Fibroblast of the aortic adventitia (primary cell): ENCODE measurements at places on chromosomes 6 and 20. TPM values are rescaled to one million over a fixed set of nuclear protein-coding genes. Genes with fewer than 3 reads are reported as not detected.
A peak's percentile ranks its signal among the peaks of the same experiment; 100 is the strongest.

DNA sequence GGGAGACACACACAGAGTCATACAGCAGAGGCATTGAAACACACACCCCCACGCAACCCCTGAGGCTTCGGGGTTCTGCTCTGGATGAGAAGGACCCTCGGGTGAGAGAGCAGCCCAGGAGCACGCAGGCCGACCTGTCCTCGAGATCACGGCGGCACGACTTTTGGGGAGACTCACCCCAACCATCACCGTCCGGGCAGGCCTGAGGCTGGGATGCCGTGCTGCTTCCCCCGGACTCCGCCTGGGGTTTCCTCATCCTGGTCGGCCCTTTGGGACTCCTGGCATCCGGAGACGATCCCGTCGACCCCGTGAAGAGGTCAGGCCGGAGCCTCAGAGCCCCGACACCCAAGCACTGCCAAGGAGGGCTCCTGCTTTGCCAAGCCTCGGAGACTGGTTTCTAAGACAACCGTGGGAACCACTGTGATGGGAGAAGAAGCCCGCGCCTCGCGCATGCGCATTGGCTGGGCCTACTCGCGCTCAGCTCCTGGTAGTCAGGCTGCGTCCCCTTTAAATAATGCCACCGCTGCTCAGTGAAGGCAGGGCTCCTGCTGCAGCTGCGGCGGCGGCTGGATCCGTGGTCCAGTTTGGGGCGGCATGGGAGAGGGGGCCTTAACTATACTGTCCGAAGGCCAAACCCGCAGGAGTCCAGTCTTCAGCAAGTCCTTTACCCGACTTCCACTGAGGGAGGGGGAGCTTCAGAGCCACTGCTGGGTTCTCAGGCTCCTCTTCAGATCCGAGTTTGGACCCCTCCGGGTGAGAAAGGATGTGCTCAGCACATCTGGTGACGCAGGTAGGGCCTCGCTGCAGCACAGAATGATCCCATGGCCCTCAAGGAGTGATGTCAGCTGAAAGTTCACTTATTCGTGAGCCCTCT lies 171.4 kb upstream of the ZNF337 start:
- peak; percentile 66 for DNase-seq

- DNase-seq, result no peak
Measured at GRCh38 chr6:33142501-33143070, 49.7 kb downstream of the COL11A2 start.

DNA sequence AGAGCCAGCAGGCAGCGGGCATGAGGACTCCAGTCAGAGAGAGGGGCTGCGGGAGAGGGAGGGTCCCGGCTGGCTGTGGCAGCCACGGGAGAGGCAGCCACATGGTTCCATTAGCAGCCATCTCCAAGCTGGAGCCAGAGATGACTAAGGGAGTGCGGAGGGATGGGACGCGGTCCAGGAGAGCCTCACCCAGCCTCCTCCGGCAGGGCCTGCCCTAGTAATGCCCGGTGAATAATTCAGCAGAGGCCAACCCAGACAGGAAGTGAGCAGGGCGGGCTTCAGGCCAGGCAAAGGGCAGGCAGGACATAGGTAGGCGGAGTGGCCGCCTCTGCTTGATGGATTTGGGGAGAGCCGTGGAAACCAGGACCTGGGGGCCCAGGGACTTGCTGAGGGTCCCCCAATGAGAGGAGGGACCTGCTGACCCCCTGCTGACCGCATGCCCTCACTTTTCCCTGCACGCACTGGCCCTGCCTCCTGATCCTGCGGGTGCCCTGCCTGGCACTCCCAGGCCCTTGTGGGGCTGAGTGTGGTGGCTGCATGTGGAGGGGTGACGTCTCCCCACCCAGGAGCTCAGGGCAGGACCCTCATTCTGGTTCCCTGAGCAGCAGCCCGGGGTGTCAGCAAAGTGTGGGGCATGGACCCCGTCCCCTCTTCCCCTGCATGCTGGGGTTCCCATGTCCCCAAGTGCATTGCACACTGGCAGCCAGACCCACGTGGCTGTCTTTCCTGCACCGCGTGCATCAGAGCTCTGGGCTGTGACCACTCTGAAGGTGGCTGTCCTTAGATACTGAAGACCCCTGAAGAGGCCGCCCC lies 51.8 kb upstream of the SLCO4A1 start:
- DNase-seq, result peak; percentile 77

DNA sequence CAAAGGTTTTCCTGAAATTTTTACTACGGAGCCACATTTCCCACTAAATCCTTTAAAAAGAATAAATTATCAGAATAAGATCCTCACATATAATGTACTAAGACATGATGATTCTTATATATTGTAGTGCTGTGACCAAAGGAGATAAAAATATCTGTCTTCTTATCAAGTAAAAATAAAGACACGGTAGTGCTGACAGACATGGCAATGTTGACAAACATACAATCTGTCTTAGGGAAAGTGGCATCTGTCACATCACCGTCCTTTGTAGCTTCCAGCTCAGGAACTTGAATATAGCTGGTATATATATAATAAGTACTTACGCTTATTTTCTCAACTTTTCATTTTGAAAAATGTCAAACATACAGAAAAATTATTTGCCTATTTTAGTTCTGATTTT lies 66.8 kb downstream of the NUDT3 start:
- no peak for DNase-seq

GRCh38 chr6:140858381-140858971 lies 1274.2 kb upstream of the GJE1 start:
- peak; percentile 13 for DNase-seq

- DNase-seq, result no peak
Measured at GRCh38 chr6:96911751-96912150, 12.8 kb upstream of the KLHL32 start.

DNA sequence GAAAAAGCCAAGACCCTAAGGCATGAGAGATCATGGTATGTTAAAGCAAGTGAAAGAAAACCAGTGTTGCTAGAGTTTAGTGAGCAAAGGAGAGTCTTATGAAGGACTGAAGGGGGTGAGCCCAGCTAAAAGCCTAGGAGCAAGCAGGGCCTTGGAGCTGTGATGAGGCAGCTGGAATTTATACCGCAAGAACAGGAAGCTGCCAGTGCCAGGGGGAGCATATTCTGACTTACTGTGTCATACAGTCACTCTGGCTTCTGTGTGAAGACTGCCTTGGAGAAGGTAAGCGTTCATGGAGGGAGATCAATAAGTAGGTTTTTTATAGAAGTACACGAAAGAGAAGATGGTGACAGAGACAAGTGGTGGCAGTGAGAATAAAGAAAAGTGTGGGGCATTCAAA lies 308.9 kb upstream of the THEMIS start:
- peak; percentile 54 for DNase-seq

DNA sequence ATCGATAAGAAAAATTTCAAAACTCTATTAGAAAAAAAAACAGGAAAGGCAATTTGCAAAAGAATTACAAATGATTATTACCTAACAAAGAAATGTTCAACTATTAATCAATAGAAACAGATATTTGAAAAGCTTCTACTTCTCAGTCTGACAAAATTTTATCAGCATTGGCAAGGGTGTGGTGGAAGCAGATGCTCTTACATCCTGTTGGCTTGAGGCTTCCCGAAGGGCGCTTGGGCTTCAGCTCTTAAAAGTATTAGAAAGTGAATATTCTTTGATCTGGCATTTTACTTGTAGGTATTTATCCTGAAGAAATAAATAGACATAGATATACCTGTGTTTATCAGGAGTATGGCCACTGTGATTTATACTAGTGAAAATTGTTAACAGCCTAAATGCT lies 38.7 kb downstream of the SLC35D3 start:
- DNase-seq, result no peak

DNA sequence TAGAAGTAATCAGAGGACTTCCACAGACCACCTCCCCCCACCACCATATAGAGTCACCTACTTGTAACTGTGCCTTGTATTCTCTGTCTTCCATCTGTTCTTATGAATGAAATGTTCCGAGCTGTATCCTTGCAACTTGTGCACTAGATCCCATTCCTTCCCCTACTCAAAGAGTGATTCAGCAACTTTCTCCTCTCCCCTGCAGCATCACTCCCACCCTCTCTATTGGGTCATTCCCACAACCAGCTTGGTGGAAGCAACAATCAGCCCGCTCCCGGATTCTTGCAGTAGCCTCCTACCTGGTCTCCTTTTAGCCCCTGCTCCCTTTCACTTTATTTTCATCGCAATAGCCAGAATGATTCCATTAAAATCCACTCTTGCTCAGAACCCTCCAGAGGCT lies 34.9 kb upstream of the REV3L start:
- no peak for DNase-seq

- peak; percentile 48 for DNase-seq
Measured at GRCh38 chr20:48275286-48276020, 490.2 kb upstream of the SULF2 start.

DNA sequence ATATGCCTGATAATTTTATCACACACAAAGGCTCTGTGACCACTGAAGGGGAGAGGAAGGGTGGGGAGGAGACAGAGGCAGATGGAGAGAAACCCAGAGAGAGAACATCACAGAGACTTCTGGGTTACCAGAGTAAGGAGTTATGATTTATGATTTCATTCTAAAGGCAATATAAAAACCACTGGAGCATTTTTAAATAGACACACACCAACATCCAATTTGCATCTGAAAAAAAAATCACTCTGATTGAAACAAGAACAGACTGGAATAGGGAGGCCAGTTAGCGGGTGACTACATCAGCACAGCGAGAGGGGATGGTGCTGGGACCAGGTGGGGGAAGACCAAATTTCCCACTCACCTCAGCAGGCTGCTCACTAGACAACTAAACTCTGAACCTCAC lies 104.8 kb downstream of the AGPAT4 start:
- no peak for DNase-seq

DNA sequence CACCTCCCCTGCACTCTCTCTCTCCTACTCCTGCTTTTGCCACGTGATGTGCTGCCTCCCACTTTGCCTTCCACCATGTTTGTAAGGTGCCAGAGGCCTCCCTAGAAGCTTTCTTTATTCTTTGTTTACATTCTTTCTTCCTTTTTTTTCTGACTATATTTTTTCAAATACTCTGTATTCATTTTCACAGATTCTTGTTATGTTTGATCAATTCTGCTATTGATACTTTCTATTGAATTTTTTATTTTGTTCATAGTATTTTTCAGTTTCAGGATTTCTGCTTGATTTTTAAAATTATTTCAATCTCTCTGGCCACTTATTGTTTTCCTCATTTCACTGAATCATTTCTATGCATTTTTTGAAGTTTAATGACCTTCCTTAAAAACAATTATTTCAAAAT lies 801.8 kb downstream of the GRIK2 start:
- no peak for DNase-seq

DNA sequence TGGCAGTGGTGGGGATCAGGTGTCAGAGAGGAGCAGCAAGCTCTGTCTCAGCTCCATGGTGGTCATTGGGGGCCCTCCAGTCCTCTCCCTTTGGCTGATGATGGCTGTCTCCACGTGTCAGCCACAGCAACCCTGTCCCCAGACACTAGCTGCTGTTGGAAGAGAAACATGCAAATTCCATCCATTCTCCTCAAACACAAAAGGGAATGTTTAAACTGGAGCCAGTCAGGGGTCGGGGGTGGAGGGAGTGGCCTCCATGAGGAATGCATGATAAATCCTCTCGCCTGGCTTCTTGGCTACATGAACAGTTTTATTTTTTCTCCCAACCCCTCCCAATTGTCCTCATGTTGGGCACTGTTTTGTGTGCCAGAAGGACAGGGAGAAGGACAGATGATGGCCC lies 86.4 kb downstream of the EDN3 start:
- no peak for DNase-seq

DNA sequence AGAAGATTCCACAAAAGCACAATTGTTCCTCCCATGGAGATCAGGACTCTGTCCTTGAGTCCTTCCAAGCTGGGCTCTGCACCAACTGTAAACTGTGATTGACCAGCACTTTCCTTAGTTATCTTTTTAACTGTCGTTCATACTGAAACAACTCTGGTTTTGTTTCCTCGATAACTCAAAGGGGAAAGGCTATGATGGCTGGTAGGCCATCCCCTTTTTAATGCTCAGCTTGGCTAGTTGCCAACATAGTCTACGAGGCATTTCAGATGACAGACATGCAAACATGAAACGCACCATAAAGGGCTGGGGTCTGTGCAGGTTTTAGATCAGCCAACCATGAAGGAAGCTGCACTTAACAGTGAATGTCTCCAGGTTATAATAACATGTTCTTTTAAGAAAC lies 497.1 kb upstream of the ARID1B start:
- no peak for DNase-seq

- DNase-seq, result no peak
Measured at GRCh38 chr20:41497186-41497895, 120.8 kb downstream of the CHD6 start.

- DNase-seq, result no peak
Measured at GRCh38 chr6:33730611-33731010, 16.1 kb downstream of the IP6K3 start.

- no peak for DNase-seq
Measured at GRCh38 chr6:106252687-106253086, 72.9 kb downstream of the ATG5 start.

The TBX18 gene
- 16.1 and 27.1 TPM in 2 replicates for total RNA-seq

The MBOAT1 gene
- total RNA-seq, result 0.90 and 5.0 TPM in 2 replicates

The PRSS35 gene
- total RNA-seq, result 3.5 and 4.7 TPM in 2 replicates

The ANKRD66 gene
- not detected in 2 replicates for total RNA-seq

The RAET1E gene
- 0.63 TPM in 1 of 2 replicates, not detected in the other for total RNA-seq

The SMOC2 gene
- 0.09 TPM in 1 of 2 replicates, not detected in the other for total RNA-seq

The KCNK16 gene
- total RNA-seq, result not detected in 2 replicates

The LSM14B gene
- total RNA-seq, result 27.7 and 31.0 TPM in 2 replicates

The SHLD1 gene
- 1.2 and 2.0 TPM in 2 replicates for total RNA-seq

The OTOR gene
- not detected in 2 replicates for total RNA-seq

The SAPCD1 gene
- 0.90 and 6.2 TPM in 2 replicates for total RNA-seq

The PI16 gene
- total RNA-seq, result 1.5 and 6.3 TPM in 2 replicates

The ZSCAN23 gene
- 6.7 and 12.0 TPM in 2 replicates for total RNA-seq

The SLC22A16 gene
- 0.09 TPM in 1 of 2 replicates, not detected in the other for total RNA-seq

The EZR gene
- total RNA-seq, result 41.3 and 47.0 TPM in 2 replicates
